IMR-90 (cell line): ENCODE measurements at places on chromosomes 5 and 9. TPM values are rescaled to one million over a fixed set of nuclear protein-coding genes. Genes with fewer than 3 reads are reported as not detected.

GPR151 gene
- not detected in 2 replicates for total RNA-seq

GLRA1 gene
- total RNA-seq = not detected in 2 replicates

SPINK6 gene
- total RNA-seq = not detected in 2 replicates

OR1J4 gene
- total RNA-seq = not detected in 2 replicates

AIF1L gene
- 0.18 and 0.28 TPM in 2 replicates for total RNA-seq

ADAMTSL1 gene
- 49.2 and 62.2 TPM in 2 replicates for total RNA-seq

TLX3 gene
- not detected in 2 replicates for total RNA-seq

ALDH1B1 gene
- total RNA-seq = 37.2 and 37.6 TPM in 2 replicates

BARHL1 gene
- total RNA-seq = not detected in 2 replicates

CCL28 gene
- total RNA-seq = under 0.01 TPM in 2 replicates

DELE1 gene
- total RNA-seq = 26.1 and 28.0 TPM in 2 replicates

KIF3A gene
- total RNA-seq = 4.3 and 9.4 TPM in 2 replicates

ALDH7A1 gene
- 40.9 and 43.9 TPM in 2 replicates for total RNA-seq

SOX30 gene
- not detected in 2 replicates for total RNA-seq

MCTP1 gene
- total RNA-seq = 0.56 TPM in 1 of 2 replicates, not detected in the other

CER1 gene
- total RNA-seq = not detected in 2 replicates

FOXD1 gene
- 3.2 and 6.4 TPM in 2 replicates for total RNA-seq

UNC13B gene
- 12.2 and 14.3 TPM in 2 replicates for total RNA-seq

EIF4E1B gene
- not detected in 2 replicates for total RNA-seq

PCDHA9 gene
- under 0.01 TPM in 2 replicates for total RNA-seq

IL13 gene
- not detected in 2 replicates for total RNA-seq

CNTFR gene
- not detected in 2 replicates for total RNA-seq

TEX48 gene
- not detected in 2 replicates for total RNA-seq

PCDHGA3 gene
- 1.4 and 1.7 TPM in 2 replicates for total RNA-seq

AJM1 gene
- total RNA-seq = 0.18 and 0.28 TPM in 2 replicates

PCDHGC4 gene
- 1.1 and 1.6 TPM in 2 replicates for total RNA-seq

HMMR gene
- total RNA-seq = 24.6 and 30.3 TPM in 2 replicates

FOXD4L6 gene
- total RNA-seq = not detected in 2 replicates

GPR150 gene
- under 0.01 TPM in 2 replicates for total RNA-seq

LHX3 gene
- not detected in 2 replicates for total RNA-seq

TMEM252 gene
- not detected in 2 replicates for total RNA-seq

NMRK1 gene
- total RNA-seq = 5.7 and 6.7 TPM in 2 replicates

IL9 gene
- total RNA-seq = not detected in 2 replicates

MEF2C gene
- 6.8 and 9.4 TPM in 2 replicates for total RNA-seq

FABP6 gene
- not detected in 2 replicates for total RNA-seq

IL31RA gene
- total RNA-seq = 0.56 and 0.90 TPM in 2 replicates

PCDHGB1 gene
- 3.3 and 3.6 TPM in 2 replicates for total RNA-seq

ZNF462 gene
- 16.1 and 18.8 TPM in 2 replicates for total RNA-seq

SLC24A2 gene
- not detected in 2 replicates for total RNA-seq
